ENCODE measurements at places on chromosomes 6 and 20.

GRCh38 chr6:15263780-15264374 lies 18.0 kb downstream of the JARID2 start:
- no peak for DNase-seq

GRCh38 chr20:57267158-57267821 lies 849 bp upstream of the BMP7 start:
- DNase-seq: no peak

GRCh38 chr20:58078741-58079522 lies 149.5 kb downstream of the ANKRD60 start:
- no peak for DNase-seq

DNA sequence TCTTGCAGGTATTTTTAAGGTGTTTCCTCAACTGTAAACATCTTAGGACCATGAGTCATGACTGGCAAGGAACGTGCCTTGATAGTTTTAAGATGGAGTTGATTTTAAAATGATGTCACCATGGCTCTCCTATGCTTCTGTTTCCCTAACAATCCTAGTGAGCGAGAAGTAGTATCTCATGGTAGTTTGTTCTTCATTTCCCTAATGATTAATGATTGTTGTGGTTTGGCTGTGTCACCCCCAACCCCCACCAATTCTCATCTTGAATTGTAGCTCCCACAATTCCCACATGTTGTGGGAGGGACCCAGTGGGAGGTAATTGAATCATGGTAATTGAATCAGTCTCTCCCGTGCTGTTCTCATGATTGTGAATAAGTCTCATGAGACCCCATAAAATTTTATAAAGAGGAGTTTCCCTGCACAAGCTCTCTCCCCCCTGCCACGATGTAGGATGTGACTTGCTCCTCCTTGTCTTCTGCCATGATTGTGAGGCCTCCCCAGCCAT lies 16.8 kb upstream of the BNIP5 start:
- no peak for DNase-seq

- peak; percentile 29 for DNase-seq
These were observed 53.3 kb downstream of the ISM1 start for GRCh38 chr20:13274275-13274861.
